ENCODE measurements at places on chromosomes 2 and 18.

DNA sequence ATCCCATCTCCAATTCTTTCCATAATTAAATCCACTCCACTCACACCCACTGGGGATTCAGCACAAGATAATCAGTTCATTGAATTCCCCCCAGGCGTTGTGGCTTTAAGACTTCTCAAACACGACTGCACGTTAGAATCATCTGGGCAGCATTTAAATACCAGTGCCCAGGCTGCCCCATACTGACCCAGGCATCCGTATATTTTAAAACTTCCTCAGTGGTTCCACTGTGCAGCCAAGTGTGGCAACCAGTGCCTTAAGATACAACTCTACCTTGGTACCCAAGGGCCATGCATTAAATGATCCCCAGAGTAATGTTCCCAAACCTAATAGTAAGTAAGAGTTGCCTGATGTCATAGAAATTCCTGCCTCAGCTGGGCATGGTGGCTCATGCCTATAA, 54.3 kb upstream of the BZW1 start:
- no peak for DNase-seq

- DNase-seq: no peak
Measured at GRCh38 chr2:118477111-118477862, 370.2 kb downstream of the EN1 start.

- no peak for DNase-seq
Measured at GRCh38 chr18:3323900-3324299, 62.0 kb downstream of the MYL12B start.

GRCh38 chr2:232207174-232207573, 171.4 kb upstream of the ALPP start:
- DNase-seq: no peak

GRCh38 chr2:162839419-162839818, 852 bp upstream of the KCNH7 start:
- DNase-seq: no peak
